ENCODE measurements at places on chromosomes 12 and 14.

DNA sequence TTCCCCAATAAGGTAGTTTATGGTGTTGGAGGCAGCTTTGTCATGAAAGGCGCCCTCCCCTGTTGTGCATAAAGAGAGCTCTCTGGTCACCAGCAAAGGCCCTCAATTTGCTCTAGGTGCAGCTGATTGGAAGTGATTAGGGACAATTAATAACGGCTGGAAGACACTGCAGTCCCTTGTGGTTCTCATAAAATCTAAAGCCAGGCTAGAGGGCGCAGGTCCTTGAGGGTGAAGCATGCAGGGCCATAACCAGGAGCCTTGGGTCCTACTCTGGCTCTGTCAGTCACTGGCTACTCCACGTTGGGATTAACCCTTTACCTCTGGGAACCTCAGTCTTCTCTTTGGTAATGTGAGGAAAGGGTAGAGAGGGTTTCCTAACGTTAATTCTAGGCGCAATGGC is 1.9 kb downstream of the DAAM1 start:
- no peak for DNase-seq

- DNase-seq = no peak
Measured at GRCh38 chr14:90678846-90679362, 137.3 kb downstream of the TTC7B start.

DNA sequence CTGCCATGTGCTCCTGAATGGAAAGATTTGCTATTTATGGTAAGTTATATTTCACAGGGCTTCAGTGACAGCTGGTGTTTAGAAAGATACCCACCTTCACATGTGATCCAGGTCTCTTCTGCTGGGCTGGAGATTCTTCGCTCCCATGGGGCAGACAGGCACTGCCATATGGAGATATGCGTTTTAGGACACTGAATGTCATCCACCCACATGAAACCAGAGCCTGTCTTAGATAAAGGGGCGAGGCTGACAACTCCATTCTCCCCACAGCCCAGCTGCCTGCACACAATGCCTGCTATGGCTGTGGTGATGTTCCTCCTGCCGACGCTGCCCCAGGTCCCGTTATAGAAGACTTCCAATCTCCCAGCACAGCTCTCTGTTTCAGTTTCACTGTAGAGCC is 69.4 kb downstream of the ACSM4 start:
- no peak for DNase-seq

GRCh38 chr14:80924365-80925103 is 17.0 kb downstream of the CEP128 start:
- no peak for DNase-seq

- DNase-seq = no peak
Measured at GRCh38 chr14:35875296-35875695, 49.2 kb downstream of the BRMS1L start.

GRCh38 chr12:11755302-11755930 is 105.9 kb downstream of the ETV6 start:
- DNase-seq = peak; percentile 83

DNA sequence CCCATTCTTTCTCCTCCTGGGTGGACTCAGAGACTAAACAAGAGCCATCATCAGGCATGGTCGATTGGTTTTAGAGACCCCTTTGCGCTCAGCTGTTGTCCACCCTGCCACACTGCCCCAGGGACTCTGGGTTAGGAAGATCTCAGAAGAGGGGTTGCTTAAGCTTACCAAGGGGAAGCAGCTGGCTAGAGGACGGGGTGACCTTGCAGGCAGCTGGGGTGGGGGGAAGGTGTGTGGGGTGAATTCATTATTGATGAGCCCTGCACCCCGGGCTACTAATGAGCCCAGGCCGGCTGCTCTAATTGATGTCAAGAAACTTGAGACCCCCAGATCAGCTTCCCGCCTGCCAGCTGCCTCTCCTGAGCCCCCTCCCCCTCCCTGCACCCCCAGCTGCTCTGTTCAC is 8.7 kb upstream of the ZNF385A start:
- no peak for DNase-seq

DNA sequence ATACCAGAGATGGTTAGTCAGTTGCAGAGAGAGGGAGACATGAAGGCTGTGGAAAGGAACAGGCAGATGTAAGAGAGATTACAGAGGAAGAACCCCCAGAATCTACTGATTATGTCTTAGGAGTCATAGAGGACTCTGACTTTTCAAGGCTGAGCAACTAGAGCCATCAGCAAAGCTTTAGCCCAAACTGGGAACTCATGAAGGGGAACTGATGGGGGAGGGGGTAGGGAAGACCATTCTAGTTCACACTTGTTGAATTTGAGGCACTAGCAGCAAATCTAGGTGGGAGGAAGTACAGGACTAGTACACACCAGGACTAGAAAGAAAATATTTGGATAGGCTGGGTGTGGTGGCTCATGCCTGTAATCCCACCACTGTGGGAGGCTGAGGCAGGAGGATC is 10.1 kb downstream of the LGALS3 start:
- DNase-seq = no peak

All from fibroblast of upper back skin (primary cell).